Panc1 (cell line): ENCODE measurements at places on chromosomes 7 and 10.

DNA sequence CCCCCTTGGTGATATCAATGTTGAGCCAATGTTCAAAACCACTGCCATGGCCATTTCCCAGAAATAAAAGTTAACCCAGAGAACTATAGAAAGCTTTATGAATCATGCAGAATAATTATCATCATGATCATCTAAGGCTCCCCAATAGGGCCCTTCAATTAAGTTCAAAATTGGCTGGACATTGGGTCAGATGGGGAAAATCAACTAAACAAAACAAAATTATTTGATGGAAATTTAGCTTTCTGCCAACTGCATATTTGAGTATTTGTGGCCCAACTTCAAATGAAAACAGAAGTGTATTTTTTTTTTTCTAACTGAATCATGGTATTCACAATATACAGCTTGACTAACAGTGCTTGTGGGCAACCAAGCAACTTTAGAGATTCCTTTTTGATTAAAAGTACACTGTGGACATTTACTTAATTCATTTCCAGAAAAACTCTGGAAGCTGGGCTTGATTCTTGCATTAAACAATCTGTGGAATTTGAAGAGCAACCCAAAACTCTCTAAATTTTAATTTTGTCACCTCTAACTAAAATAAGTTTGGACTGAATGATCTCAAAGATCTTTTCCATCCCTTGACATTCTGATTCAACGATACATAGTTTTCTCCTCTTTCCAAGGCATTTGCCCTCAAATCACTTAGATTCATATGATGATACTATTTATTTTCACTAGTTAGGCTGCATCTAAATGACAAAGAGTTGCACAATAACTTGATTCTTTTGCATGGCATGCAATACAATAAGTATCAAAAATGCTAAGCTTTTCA is 203.2 kb downstream of the AHR start:
- no peak for DNase-seq

GRCh38 chr7:92075455-92076158 is 58.7 kb downstream of the CYP51A1 start:
- DNase-seq, result no peak

- no peak for DNase-seq
Measured at GRCh38 chr10:44988957-44989585, 10.5 kb upstream of the DEPP1 start.

DNA sequence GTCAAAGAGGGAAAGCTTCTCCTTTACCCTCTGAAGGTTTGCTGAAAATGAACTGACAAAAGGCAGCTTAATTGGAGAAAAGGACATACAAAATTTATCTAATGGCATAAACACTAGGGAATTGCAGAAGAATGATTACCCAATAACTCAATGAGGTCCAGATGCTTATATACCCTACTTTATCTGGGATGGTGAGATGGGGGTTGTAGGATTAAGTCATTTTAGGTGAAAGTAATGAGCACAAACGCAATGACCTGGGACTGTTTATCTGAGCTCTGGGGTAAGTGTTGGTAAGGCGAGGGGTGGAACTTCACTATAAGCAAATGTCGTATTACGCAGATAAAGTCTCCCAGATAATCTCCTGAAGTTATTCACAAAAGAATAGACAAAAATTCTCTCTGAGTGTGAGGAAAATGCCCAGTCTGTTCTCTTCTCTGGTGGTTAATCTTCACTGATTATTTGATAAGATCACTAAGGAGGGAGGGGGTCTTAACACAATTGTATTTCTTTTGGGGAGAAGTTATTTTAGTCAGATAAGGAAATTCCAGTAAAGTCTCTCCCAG is 1067.8 kb downstream of the DNAJB9 start:
- no peak for DNase-seq

DNA sequence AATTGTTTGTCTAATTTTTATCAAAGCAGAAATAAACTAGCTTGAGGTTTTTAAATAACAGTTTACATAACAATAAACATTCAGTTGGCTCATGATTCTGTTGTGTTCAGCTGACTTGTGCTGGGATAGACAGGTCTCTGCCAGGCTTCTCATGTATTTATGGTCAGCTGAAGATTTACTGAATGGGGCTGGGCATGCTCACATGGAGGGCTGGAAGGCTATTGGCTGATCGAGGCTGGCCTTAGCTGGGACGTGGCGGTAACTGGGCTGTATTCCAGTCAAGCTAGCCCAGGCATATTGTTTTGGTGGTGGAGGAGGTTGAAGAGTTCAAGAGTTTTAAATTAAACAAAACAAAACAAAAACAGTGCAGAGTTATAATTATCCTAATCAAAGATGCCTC is 251.0 kb upstream of the MTPN start:
- no peak for DNase-seq

DNA sequence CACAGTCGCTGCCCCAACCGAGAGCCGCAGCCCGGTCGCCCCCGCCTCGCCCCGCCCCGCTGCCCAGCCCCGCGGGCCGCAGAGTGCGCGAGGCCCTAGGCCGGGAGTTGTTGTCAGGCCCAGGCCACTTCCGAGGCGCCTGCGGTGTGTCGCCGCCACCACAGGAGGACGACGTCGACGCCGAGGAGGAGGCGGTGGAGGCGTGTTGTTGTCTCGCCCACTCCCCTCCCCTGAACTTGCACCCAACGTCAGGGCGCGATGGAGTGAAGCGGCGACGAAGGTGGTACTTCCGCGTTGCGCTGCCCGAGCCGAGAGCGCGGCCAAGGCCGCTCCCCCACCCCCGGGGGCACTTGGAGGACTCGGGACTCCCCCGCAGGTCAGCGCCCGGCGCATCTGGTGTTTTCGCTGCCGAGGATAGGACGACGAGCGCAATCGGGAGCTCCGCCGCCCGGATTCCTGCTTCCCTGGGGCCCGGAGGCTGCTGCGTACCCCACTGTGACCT is at the start of gene CDK13:
Gene CDK13, plus strand, starts transcription at position 286 of the 502 bp plus-strand sequence. CDS start 386 bp downstream, outside the sequence.
- DNase-seq, result no peak

- DNase-seq, result no peak
Measured at GRCh38 chr10:131855461-131856401, 45.1 kb upstream of the PPP2R2D start.

GRCh38 chr7:94129443-94130140 is 125.4 kb upstream of the BET1 start:
- DNase-seq, result peak; percentile 27

GRCh38 chr7:157676456-157677255 is 339.9 kb downstream of the DNAJB6 start:
- no peak for DNase-seq

- no peak for DNase-seq
Measured at GRCh38 chr10:121593281-121594075, 4.8 kb downstream of the FGFR2 start.

DNA sequence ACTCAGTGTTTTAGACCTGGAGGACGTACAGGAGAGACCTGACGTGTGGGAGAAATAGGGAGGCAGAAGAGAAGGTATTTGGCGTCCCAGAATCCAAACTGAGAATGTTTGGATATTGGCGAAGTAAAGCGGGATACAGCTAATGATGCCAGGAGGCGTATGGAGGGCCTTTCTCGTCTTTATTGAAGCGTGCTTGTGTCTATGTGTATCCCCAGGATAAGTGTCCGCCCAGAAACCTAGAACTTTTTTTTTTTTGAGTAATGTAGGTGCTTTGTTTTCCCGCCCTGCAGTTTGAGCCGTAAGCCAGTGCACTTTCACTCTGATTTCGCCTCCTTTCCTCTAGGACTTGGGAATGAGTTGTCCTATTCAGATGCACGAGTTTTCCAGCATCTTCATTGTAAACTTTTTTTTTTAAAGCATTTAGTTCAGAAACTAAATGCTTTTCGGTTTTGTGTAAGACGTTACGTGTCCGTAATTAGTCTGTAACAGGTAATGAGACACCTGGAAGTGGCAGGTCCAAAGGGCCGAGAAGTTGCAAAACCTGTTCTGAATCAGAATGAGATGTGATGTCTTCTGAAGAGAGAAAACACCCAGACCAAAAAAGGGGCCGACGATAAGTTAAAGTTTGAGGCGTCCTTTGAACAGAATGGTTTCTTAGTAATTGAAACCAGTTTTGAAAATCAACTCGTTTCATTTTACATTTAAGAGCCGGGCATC is 746 bp downstream of the ARL5B start:
- no peak for DNase-seq

- no peak for DNase-seq
Measured at GRCh38 chr7:38751416-38751815, 120.2 kb upstream of the AMPH start.

DNA sequence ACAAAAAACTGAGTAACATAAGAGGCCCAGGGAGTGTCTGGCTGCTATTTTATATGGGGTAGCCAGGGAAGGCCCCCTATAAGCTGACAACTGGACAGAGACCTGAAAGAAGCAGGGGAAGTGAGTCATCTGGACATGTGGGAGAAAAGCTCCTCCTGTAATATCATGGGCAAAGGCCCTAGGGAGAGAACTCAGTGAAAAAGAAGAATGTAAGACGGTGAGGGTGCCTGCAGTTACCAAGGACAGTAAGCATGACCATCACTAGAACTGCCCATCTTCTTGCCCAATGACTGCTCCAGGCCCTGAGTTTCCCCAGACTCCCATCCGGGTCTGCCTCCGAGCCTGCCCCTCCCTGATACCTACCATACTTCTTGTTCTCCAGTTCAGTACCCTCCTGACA is 2.3 kb downstream of the ELMO1 start:
- no peak for DNase-seq

DNA sequence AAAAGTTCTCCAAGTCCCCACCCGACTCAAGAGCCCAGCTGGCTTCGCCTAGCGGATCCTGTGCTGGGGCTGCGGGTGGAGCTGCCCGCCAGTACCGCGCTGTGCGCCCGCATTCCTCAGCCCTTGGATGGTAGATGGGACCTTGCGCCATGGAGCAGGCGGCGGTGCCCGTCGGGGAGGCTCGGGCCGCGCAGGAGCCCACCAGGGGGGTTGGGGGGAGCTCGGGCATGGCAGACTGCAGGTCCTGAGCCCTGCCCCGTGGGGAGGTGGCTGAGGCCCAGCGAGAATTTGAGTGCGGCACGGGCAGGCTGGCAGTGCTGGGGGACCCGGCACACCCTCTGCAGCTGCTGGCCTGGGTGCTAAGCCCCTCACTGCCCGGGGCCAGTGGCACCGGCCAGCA is 57.0 kb downstream of the TBC1D12 start:
- no peak for DNase-seq

DNA sequence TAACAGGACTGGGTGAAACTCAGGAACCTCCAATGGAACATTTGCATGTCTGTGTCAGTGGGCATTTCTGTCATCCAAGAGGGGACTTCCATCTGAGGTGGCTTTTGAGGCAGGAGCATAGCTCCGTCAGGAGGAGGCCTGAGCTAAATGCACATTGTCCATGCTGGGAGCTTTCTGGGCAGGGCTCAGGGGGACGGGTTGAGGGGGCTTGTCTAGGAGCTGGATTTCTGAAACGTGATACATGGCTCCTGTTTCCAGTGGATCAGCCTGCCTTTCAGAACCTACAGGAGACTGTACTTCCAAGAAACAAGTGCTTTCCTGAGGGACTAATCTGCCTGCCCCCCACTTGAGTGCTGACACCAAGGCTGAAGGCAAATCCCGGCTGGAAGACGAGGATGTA is 40.5 kb upstream of the GDF10 start:
- DNase-seq, result no peak

DNA sequence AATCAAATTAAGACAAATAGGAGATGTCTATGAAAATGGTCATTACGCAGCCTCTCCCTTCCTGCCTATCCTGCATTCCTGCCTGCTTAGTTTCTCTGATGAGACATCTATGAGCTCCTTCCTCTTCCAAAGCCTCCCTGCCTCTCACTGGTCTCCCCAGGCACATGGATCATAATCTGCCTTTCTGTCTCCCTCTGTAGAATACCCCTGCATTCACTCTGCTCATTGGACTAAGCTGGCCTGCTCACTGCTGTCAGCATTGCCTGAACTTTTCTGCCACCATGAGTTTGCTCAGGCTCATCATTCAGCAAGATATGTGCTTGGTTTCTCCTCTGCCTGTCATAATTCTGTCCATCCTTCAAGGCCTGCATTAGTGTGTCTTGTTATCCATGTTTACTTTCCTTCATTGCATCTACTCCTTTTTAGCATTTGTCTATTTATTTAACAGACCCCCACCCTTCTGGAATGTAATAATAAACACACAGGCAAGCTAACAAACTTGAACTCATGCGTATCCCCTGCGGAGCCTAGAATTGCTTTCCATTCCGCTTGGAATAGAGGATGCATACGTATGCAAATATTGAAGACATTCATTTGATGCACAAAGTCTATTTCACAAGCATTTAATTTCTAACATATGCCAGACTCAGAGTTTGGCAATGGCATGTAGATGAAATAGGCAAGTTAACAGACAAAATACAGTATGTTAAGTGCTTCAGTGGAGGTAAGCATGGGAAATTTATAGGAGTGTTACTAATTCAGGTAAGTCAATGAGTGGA is 88.3 kb downstream of the PTPRZ1 start:
- DNase-seq, result peak; percentile 43

DNA sequence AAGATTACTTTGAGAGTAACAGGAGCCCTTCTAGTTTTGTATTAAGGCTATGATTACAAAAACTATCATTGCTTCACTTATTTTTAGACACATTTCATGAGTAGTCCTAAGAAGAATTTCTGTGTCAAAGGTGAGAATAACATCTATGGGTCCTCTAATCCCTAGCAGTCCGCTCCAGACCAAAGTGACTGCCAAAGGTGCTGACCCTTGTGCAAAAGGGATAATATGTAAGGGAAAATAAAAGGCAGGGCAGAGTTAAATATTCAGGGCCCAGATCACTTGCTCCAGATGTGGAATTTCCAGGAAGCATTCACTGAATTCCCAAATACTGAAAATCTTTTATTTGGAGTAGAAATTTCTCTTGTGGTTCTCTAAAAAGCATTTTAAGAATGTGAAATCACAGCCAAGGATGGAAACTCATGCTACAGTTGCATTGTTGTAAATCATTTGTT is 29.3 kb downstream of the RHOBTB1 start:
- DNase-seq, result no peak

DNA sequence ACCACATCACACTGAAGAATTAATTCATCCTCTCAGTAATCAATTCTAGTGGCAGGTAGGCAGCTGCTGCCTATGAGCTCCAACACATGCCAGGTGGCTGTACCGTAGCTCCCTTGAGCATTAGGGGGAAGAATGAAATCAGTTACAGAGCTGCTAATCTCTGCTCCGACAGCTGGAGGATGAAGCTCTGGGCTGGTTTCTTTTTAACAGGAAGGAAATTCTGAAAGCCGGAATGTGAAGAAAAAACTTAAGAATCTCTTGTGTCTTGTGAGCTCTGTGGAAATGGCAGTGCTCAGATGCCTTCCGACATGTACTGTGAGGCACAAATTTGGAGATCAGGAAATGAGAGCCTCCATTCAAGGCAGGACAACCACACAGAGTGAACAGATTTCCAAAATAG is 2.8 kb upstream of the AHCYL2 start:
- no peak for DNase-seq

DNA sequence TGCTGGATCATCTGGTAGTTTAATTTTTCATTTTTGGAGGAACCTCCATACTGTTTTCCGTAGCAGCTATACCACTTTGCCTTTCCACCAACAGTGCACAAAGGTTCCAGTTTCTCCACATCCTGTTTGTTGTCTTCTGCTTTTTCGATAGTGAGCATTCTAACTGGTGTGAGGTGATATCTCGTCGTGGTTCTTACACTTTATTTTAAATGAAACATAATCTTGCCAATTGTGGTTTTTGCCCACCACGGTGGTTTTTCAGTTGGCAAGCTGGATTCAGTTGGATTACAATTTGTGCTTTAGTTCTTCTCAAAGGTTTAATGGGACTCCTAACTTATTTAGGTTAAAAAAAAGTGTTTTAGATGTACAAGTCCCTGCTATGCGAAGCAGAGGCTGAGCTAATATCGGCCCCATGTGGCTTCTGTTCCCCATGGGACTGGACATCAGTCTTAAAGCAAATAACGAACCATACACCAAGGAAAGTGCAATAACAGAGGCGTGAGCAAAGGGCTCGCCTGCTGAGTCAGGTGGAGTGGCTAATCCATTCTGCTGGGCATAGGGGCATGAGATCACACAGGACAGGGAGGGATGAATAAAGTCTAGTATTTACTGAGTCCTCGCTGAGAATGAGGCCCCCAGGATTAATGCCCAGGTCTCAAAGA is 153.6 kb downstream of the AOAH start:
- DNase-seq, result no peak
